Heart right ventricle (tissue), 16 donors: ENCODE measurements at places on chromosomes 12 and 14. TPM values are rescaled to one million over a fixed set of nuclear protein-coding genes. Genes with fewer than 3 reads are reported as not detected.

RIN3 gene
- polyA plus RNA-seq = 7.2 TPM

P3H3 gene
- polyA plus RNA-seq = 12.5 TPM

GPR65 gene
- 0.29 TPM for polyA plus RNA-seq

P2RX2 gene
- polyA plus RNA-seq = not detected
